ENCODE measurements at places on chromosomes 7 and 10.

- peak; percentile 38 for DNase-seq
Measured at GRCh38 chr7:116952635-116953371, 498 bp upstream of the ST7 start.

DNA sequence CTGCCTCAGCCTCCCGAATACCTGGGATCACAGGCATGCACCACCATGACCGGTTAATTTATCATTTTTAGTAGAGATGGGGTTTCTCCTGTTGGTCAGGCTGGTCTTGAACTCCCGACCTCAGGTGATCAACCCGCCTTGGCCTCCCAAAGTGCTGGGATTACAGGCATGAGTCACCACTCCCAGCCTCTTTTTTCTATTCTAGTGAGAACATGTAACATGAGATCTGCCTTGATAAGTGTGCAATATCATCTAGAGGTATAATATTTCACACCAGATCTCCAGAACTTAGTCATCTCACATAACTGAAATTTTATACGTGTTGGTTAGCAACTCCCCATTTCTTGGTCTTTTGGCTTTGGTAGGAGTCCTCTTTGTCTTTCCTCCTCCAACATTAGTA, 656.9 kb downstream of the CNTNAP2 start:
- no peak for DNase-seq

DNA sequence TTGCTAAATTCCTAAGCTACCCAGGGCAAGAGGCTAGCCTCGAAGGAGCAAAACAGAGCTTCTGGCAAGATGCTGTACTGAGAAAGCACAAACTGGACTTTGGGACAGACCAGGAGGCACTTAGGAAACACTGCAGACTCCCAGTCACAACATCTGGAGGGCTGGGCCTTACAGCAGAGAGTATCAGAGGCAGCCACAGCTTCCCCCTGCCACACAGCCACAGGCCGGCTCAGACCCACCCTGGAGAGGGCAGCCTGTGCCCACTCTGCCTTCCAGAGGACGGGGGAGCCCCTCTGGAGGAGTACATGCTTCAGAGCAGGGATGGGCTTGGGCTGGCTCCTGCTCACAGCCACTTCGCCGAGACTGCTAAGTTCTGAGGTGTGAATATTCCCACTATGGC, 17.4 kb downstream of the ESYT2 start:
- no peak for DNase-seq

- no peak for DNase-seq
Measured at GRCh38 chr7:98376711-98377110, 24.2 kb downstream of the BAIAP2L1 start.

- no peak for DNase-seq
Measured at GRCh38 chr10:43228783-43229207, 38.1 kb downstream of the RASGEF1A start.

GRCh38 chr10:127990846-127991542, 84.1 kb downstream of the PTPRE start:
- no peak for DNase-seq

DNA sequence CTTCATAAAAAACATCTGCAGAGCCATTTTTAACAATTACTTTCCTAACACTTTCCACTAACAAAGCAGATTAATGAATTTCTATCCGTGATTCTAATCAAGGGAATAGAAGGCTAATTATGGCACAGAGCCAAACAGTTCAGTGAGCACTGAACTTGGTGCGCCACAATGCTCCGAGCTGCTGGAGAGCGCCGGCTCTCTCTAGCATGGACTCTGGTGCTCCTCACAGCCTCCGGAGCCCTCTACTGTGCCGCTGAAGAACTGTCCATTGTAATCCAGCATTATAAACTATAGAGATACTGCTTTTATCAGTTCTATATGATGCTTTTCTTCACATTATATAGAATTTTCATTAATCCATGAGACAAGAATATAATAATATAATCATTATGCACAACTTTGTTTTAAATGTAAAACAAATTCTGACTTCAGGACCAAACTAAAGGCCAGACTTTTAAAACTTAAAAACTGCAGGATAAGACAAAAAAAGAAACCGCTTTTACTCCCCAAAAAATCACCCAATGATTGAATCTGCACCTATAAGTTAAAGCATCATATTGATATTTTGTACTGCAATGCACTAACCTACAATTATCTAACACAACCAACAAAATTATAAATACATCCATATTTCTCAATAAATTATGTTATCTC, 123.6 kb downstream of the RNF32 start:
- DNase-seq: peak; percentile 56

- no peak for DNase-seq
Measured at GRCh38 chr10:75806186-75806585, 374.8 kb downstream of the LRMDA start.

DNA sequence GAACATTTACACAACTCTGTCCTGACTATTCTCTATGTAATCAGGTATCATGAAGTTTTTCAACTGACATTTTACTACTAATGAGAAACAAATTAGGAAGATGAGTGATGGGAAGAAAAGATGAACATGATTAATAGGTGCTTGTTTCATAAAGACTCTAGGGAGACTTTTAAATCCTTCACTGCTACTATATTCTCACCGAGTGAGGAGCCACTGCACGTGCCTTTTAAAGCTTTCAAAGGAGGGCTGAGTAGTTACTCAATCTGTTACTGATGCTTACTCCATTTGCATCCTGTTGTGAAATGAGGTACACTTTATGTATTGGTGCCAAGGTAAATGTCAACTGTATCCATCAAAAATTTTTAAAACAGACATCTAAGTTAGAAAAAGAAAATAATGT, 1.3 kb upstream of the COMMD3 start:
- no peak for DNase-seq

GRCh38 chr7:46165276-46165675, 244.2 kb upstream of the IGFBP3 start:
- DNase-seq: no peak

- DNase-seq: no peak
Measured at GRCh38 chr7:39383136-39383535, 183.1 kb upstream of the YAE1 start.

- no peak for DNase-seq
Measured at GRCh38 chr7:15245831-15246230, 316.0 kb downstream of the AGMO start.

DNA sequence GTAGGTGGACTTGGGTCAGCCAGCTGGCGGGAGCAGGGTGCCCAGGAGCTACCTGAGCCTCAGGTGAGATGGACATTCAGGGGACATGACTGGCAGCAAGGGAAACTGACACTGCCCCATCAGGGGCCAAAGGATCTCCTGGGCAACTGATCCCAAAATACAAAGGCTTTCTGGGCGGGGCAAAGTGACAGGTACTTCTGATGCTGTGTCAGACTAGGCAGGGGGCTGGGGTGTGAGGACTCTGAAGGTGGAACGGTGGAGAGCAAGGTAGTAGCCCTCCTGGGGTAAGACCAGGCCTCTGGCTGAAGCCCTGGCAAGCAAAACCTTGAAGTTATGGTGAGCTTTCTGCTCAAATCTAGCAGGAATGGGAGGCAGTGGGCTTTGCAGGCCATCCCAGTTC, 4.4 kb downstream of the OPN4 start:
- no peak for DNase-seq

GRCh38 chr10:79932841-79933379, 16.0 kb downstream of the SFTPD start:
- no peak for DNase-seq

- no peak for DNase-seq
Measured at GRCh38 chr7:156002362-156003066, 190.3 kb upstream of the SHH start.

GRCh38 chr10:35237766-35238512, 98.4 kb upstream of the CCNY start:
- DNase-seq: no peak

- no peak for DNase-seq
Measured at GRCh38 chr10:61503051-61503450, 49.9 kb upstream of the TMEM26 start.

DNA sequence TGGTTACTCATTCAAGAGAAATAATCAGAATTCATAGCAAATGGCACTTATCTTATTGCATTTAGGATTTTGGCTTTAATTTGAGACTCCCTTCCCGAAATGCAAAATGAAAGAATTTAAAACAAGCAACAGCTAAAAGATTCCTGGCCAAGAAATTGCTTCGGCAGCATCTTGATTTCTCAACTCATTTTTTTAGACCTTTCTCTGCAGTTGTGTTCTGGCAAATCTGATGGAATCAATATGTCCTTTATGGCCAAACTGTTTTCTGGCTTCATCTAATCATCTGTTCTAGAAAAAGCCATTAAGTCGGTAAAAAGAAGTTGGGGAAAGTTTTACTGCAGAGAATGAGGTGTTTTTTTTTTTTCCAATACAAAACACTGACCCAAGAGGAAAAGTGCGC, 172.1 kb downstream of the SLC16A9 start:
- DNase-seq: no peak

DNA sequence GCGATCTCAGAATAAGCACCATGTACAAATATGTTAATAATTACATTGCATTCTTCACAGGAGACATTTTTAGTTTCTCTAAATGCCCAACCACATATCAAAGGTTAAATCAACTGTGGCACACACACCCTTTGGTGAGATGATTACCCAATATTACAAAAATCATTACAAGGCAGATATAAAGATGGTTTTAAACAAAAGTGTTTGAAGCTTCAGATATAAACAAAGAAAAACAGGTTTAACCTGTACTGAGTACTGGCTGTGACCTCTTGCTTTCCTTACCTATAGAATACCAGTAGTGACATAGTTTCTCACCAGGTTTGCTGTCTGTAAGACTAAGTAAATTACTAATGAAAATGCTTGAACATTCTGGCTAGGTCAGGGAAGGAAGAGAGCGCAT, 360.0 kb upstream of the IGFBP3 start:
- no peak for DNase-seq

- no peak for DNase-seq
Measured at GRCh38 chr10:119703903-119704508, 21.8 kb upstream of the INPP5F start.

DNA sequence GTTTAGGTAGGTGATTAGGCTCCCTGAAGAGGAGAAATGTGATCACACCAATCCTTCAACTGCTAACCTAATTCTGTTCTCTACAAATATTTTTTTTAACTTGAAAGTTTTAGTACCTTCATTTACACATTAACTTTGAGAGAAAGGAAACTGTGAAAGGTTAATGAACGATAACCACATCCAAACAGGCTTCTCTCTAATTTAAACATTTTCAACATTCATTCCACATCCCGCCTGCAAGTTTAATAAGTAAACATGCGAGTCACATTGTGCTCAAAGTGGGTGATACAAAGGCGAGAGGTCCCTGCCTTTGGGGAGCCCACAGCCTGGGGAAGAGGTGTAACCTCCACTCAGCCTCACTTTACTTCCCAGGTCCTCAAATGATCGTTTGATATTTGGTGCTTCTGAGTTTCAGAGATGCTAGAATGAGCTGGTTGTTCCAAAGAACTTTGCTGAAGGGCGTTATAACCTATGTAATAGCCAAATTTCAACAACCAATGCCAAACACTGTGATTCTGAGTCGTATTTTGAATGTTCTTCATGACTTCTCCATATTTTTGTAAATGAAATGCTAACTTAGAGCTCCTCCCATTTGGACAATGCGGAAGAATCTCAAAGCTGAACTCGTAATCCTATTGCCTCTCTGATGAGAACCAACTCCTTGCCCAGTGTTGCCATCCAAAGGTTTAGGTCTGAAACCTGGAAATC, 47.5 kb downstream of the DENND2A start:
- DNase-seq: no peak

GRCh38 chr7:32879460-32879859, 12.1 kb downstream of the KBTBD2 start:
- DNase-seq: no peak

DNA sequence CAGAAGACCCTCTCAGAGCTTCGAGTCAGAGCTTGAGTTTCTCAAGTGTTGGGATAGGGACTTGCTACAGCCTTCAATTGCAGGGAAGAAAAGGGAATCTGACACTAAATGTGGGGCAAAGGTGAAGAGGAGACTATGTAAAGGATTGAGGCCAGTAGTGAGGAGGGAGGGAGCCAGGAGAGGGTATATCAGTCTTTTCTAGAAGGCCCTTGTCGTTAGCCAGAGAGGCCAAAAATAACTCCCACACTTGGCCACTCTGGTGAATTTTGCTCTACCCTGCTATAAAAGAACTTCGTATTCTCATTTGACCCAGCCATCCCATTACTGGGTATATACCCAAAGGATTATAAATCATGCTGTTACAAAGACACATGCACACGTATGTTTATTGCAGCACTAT, 162.0 kb downstream of the MDFIC start:
- DNase-seq: no peak

DNA sequence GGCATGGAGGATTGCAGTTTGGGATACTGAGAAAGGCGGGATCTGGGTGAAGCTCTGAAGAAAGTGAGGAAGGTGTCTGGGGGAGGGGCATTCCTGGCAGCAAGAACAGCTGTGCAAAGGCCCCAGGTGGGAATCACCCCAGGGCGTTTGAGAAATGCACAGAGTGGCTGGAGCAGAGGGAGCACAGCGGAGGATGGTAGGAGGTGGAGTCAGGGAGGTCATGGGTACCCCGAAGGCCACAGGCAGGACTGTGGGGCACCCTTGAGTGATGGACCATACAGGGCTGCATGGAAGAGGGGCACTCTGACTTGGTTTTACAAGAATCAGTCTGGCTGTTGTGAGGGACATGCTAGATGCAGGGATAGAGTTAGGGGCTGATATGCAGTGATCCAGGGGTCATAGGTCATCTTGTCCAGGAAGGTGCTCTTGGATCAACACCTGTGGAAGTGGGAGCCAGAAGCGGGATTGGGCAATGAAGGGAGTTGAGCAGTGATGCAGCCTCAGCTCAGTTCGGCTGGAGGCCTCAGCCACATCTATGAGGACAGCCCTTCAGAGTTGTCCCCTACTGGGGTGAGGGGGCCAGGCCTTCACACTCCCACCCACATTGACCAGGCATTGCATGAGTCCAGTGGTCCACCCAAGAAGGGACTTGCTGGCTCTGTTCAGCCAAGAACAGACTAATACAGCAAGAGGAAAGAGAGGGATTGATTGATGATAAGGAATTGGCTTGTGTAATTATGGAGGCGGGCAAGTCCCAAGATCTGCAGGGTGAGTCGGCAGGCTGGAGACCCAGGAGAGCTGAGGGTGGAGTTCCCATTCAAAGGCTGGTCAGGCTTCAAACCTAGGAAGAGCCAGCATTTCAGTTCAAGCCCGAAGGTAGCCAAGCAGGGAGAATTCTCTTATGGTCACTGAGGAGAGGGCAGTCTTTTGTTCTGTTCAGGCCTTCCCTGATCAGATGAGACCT, 48.7 kb downstream of the TSPAN15 start:
- no peak for DNase-seq
